NCI-H1092 treated with DMSO at 0.1 percent for 48 hours (cell line): ENCODE measurements at places on chromosomes 3 and 15.

GRCh38 chr3:24480497-24480896, 14.2 kb downstream of the THRB start:
- DNase-seq = no peak

DNA sequence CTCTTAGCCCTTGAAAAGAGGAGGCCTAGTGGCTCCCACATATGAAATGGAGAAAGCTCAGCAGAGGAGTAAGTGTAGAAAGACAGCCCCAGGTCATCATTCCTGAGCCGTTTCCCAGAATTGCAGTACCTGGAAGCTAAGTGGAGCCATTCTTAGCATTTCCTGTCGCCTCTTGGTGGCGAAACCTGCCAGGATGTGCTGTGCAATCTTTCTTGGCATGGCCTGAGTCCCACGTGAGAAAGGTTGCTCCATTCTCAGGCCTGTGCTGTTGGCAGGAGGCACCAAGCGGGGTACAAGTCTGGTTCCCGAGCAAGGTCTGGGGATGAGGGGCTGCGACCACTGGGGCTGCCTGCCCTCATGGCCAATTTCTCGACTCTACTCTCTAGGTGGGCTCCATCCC, 207.2 kb upstream of the TPM1 start:
- DNase-seq = no peak

DNA sequence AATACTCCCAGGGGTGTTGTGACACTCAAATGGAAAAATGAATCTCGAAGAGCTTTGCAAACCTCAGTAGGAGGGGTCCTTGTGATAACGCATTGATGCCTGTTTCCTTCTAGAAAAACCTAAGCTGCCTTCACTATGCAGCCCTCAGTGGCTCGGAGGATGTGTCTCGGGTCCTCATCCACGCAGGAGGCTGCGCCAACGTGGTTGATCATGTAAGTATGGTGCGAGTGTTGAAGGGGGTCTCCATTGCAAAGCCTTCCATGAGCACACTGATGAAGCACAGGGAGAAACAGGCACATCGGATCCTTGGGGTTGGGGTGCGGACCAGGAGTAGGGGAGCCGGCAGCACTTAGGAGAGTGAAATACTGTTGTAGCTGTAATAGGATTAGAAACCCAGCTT, 22.3 kb downstream of the ANKDD1A start:
- DNase-seq = no peak

DNA sequence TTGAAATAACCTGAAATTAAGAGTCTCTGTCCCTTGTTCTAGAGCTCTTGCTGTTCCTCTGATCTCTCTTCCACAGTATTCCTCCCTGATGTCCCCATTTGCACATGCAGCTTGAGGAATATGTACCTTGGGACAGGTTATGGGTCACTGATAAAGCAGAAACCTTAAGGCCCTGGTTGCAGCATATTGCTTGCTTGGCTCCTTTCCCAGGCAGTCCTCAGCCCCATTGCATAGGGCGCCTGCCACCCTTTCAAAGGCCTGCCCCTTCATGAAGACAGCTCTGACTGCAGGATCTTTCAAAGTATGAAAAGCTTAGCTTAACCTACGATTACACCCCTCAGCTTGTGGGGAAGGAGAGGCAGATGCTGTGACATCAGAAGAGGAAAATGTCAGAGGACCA, 51.6 kb downstream of the WDR76 start:
- DNase-seq = no peak

DNA sequence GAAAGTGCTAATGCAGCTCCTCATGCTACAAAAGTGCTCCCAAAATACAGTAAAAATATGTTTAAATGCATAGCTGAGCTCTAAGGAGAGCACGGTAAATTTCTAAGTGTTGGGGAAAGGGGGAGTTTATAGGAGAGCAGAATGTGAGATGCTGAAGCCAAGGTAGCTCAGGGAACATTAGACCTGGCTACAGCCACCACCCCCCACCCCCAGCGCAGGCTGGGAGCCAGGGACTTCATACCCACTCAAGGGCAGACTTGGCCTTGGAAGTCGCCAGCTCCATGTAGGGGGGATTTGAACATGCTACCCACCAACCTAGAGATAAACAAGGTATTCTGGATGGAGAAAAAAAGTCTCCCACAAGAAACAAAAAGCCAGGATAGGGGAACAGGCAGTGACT, 142.2 kb downstream of the MEGF11 start:
- DNase-seq = no peak

- DNase-seq = no peak
Measured at GRCh38 chr3:142028243-142028777, 121.0 kb downstream of the TFDP2 start.

GRCh38 chr15:34027606-34028005, 11.4 kb downstream of the AVEN start:
- no peak for DNase-seq

DNA sequence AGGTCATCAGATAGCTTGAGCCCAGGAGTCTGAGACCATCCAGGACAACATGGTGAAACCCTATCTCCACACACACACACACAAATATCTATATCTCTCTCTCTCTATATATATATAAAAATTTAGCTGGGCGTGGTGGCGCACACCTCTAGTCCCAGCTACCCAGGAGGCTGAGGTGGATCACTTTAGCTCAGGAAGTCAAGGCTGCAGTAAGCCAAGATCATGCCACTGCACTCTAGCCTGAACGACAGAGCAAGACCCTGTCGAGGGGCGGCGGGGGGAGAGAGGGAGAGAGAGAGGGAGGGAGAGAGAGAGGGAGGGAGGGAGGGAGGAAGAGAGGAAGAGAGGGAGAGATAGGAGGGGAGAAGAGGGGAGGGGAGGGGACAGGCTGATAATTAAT, 28.0 kb downstream of the PLA2G4F start:
- DNase-seq = no peak

GRCh38 chr15:92463826-92464225, 70.1 kb downstream of the ST8SIA2 start:
- no peak for DNase-seq

- DNase-seq = no peak
Measured at GRCh38 chr3:140710711-140711389, 33.0 kb downstream of the TRIM42 start.

- peak; percentile 27 for DNase-seq
Measured at GRCh38 chr15:67303490-67304363, 49.1 kb downstream of the IQCH start.

DNA sequence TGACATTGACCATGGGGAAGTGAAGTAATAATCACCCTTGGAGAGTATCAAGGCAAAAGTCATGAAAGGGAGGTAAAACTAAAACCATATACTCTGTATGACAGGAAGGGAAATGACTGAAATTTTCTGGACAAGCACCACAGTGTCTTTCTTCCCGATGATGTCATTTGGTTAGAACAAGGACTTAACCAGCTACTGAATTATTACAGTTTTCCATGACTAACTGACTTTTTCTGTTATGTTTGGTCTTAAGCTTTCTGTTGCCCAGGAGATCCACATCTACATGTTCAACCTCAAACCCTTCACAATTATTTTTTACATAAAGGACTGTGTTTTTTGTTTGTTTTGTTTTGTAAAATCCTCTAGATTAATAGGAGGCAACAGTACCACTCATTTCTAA, 191.9 kb upstream of the IL12A start:
- no peak for DNase-seq

DNA sequence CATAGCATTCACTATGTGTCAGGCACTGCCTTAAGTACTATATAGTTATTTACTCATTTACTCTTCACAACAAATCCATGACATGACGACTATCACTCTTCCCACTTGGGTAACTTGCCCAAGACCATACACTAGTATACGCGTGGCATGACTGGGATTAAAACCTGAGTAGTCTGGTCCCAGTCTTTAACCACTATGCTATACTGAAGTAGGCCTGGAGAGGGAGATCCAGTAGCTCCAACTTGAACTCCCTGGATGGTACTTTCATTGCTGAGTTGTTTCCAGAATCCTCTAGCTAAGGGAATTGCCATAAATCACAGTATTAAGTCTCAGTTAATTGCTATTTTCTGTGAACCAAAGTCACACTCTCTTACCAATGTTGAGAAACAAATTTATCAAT, 116.2 kb upstream of the LSAMP start:
- DNase-seq = no peak

- DNase-seq = no peak
Measured at GRCh38 chr3:85881833-85882393, 923.1 kb downstream of the CADM2 start.

DNA sequence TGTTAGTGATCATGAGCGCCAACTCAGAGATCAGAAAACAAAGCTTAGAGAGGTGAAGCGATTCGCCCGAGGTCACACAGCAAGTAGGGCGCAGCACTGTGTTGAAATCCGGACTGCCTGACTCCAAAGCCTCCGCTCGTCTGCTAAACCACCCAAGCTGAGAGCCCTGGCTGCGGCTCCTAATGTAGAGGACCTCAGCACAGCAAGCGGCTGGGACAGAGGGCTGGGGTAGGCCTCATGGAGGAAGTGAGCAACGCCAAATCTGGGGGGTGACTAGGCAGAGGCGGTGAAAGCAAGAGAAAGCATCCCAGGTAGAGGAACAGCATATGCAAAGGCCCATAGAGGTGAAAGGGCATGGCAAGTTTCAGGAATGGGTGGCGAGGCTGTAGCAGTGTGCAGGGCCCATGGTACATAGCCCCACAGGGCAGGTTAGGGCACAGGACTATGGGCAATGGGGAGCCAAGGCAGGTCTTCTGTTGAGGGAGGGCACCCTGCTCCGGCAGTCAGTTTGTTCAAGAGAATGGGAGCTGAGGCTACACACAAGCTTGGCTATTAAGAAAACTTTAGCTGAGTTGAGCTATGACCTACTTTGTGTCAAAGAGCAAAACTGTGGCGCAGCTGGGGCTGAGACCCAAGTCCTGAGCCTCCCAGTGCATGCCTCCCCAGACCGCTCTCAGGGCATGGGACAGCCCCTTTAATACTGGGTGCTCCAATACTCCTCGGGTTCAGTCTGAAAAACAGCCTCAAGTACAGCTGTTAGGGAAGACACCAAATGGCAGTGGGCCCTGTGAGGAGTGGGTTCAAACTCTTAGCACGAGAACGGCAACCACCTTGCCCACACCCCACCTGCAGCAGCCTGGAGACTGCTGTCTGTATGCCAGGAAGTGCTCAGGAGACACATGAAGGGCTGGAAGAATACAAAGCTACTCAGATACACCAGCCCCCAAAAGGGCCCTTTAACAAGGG, 988 bp upstream of the CFAP92 start:
- DNase-seq = no peak

DNA sequence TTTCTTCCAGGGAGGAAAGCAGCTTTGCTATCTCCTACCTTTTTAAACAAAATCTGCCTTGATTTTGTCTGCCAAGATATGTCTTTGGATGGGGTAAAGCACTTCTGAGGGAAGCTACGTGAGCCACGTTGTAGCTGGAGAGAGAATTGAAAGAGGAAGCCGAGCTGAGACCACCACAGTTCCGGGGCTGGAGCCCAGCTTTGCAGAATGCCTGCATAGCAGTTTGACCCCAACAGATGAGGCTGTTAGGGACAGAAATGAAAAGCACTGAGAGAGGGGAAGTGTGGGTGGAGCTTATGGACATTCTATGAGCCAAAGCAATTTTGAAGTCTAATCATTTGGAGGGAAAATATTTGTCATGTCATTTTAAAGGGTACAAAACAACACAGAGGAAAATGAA, 45.4 kb downstream of the LIPC start:
- peak; percentile 32 for DNase-seq
